Stimulated activated CD4-positive, alpha-beta T cell treated with anti-CD3 and anti-CD28 coated beads, Interleukin-4, amount 100 ng/mL, for 24 hours (primary cell): ENCODE measurements at places on chromosomes 5 and 9.

DNA sequence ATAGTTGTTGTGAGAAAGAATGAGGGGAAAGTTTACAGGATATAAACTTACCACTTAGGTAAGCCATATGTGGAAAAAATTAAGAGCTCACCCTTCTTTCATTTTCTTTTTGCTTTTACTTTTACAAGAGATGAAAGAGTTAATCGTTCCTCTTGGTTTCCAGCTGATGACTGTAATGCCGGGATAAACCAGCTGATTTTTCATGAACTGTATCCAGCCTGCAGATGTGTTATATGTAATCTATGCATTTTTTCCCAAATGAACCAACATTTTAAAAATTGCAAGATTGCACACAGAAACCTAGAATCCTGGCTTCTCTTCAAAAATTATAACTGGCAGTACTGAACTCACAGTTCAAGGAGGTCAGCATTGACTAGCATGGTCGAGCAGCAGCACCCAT is 185.9 kb downstream of the GRIA1 start:
- DNase-seq = no peak

GRCh38 chr9:128702949-128703615 is 779 bp downstream of the PKN3 start:
- no peak for DNase-seq

GRCh38 chr5:171451421-171451820 is 32.0 kb downstream of the FGF18 start:
- no peak for DNase-seq

DNA sequence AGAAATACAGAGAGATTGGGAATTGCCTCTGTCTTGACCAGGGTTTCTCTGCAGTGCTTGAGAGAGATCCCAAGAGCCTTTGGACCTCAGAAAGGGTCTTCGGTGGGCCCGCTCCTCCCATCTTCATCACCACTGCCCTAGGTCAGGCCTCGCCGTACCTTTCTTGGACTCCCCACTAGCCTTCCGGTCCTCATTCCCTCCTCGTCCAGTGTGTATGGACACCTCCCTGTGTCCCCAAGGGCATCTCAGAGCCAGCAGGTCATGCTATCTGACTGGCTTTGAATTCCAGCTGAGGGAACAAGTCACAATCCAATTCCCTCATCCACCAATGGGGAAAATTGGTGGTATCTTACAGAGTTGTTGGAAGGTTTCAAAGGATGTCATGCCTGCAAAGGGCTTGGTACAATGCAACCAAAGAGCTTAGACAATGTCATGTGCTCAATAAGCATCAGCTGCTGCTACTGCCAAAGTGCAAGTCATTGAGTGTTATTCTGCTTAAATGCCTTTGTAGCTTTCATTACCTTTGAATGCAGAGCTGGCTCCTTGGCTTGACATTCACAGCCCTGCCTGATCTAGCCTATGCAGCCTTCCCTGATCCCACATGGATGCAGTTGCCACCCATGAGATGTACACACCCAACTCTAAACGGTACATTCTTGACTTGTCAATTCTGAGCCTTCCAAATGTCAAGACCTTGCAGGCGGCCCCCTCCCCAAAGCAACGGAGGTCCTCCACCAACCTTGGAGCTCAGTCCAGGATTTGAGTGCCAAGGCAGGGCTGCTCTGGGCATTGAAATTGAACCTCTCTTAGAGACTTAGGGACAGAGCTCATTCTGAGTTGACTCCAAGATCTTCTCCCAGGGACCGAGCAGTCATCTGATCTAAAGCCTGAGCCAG is 58.0 kb downstream of the HRH2 start:
- DNase-seq = no peak

- DNase-seq = no peak
Observed at GRCh38 chr5:161278739-161279660, 267.5 kb downstream of the GABRB2 start.
